ENCODE measurements at places on chromosomes 7 and 10.

DNA sequence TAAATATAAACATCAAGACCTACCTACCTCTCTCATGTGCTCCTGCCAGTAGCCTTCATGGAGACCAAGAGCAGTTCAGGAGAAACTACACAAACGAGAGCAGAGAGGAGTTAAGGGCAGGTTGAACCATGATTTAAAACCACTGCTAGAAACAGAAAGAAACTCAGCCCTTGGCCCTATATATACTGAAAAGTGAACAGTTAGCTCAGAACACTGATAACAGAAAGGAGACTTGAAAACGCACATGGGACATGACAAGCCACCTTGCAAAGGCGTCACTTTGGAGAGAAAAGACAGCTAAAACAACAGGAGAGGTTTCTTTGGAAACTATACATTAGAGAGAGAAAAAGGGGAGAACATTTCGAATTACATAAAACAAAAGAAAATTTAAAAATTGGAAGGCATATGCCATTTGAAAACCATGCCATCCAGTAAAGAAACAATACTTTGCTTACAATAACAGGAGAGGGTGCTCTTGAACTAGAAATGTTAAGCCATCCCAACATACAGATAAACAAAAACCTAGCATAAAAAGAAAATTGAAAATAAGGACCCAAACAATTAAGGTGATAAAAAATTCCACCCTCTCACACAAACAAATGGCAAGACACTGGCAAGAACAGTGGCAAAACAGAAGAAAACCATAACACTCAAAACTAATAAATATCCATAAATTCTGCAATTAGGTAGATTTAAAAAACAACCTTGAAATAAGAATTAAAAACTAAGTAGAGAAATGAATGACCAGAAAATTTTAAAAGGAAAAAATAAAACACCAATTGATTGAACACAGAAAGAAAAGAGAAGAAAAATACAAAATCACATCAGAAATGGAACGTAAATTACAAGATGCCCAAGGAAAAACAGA, 232.7 kb downstream of the IMMP2L start:
- no peak for DNase-seq

GRCh38 chr10:102241032-102241443, 274 bp downstream of the PITX3 start:
- no peak for DNase-seq

DNA sequence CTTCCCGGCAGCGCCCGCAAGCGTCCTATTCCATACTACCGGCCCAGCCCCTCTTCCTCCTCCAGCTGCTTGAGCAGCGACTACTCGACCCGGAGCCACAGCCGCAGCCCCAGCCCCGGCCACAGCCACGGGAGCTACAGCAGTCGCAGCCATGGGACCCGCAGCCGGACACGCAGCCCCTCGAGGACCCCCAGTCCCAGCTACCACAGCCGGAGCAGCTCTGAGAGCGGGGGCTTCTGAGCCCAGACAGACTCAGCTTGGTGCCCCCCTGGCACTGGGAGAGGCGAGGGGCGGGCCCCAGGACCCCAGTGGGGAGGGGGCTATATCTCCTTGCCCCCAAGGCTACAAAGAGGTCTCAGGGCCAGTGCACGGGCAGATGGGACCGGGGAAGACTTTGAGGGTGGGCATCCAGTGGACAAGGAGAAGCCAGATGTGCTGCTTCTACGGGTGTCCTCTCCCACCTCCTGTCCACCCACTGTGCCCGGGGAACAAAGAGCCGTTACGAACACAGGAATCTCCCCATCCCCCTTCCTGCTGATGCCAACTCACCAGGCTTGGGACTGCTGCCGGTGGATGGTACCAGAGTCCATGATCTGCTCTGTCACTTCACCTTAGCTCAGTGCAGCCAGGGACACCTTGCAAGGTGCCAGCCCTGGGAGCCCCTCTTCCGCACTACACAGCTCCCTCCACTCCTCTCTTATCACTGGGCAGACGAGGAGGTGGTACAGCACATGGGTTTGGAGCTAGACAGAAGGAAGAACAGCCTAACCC, 16.7 kb upstream of the HSPB1 start:
- no peak for DNase-seq

GRCh38 chr7:1263391-1263951, 30.8 kb downstream of the UNCX start:
- DNase-seq: no peak

- no peak for DNase-seq
Measured at GRCh38 chr7:7808156-7808555, 89.7 kb upstream of the RPA3 start.

- no peak for DNase-seq
Measured at GRCh38 chr10:133396035-133396624, 2.2 kb downstream of the MTG1 start.

DNA sequence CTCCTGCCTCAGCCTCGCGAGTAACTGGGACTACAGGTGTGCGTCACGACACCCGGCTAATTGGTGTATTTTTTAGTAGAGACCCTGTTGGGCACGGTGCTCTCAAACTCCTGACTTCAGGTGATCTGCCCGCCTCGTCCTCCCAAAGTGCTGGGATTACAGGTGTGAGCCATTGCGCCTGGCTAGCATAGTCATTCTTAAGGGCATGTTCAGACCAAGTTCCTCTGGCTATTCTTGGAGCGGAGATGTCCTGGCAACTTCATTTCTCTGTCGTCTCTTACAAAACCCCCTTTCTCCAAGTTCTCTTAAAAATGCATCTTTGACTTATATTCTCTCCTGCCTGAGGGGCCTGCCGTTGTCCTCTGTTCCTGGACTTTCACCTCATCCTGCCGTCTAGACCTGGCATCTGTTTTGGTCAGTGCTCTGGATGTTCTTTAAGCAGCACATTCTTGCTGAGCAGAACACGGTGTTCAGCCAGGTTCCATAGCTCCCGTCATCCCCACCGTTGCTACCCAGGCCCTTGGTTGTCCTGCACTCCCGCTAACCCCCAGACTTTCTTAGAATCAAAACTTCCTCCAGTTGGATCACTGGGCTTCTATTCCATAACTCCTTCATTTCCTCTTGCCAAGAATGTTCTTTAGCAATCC, 509.9 kb upstream of the GALNT17 start:
- DNase-seq: no peak

- DNase-seq: peak; percentile 20
Measured at GRCh38 chr10:14009371-14010100, 321.2 kb downstream of the FRMD4A start.

DNA sequence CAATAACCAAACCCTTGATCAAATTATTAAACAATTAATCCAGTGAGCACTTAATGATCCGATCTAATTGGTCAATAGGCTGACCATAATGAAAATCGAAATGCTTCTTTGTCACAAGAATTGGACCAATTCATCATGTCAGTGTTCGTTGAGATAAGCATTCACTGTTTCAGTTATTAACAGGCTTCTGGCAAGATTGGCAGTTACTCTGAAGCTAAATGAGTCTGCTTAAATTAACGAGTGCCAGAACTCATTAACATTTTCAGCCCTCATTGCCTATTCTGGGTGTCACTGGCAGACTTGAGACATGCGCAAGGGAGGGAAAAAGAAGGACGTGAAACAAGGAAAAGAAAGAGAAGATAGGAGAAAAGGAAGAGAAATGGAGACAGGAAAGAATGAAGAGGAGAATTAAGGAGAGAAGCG, 30.7 kb upstream of the SLC26A3 start:
- DNase-seq: no peak

GRCh38 chr7:158997471-158997870, 141.1 kb downstream of the DYNC2I1 start:
- no peak for DNase-seq

DNA sequence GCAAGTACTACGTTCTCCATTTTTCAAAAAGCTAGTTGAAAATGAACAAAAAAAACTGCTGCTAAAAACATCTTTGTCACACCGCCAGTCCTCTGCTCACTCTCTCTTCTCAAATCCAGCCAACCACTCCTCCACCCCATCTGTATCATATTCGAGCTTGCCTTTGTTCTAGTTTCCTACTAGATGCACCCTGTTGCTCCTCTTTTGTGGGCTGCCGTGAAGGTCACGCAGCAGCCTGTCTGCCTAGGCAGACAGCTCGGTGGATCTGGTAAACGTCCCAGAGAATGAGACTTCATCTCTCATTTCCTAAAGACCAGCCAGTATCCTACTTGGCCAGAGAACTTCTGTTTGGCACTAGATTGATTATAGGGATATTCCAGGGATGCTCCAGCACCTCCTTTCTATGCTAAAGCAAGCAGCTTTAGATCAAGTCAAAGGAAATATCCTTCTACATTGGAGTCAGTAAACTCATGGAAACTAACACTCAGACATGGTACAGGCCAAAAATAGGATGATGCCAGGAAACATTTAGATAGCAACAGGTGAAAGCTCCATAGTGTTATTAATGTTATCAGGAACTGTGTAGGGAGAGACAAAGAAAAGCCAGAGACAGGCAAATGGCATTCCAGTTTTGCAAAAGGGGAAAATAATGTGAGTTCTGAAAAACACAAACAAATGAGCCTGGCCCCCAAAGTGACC, 8.7 kb upstream of the PLXNA4 start:
- DNase-seq: no peak
